ENCODE measurements at places on chromosomes 3 and 15.

DNA sequence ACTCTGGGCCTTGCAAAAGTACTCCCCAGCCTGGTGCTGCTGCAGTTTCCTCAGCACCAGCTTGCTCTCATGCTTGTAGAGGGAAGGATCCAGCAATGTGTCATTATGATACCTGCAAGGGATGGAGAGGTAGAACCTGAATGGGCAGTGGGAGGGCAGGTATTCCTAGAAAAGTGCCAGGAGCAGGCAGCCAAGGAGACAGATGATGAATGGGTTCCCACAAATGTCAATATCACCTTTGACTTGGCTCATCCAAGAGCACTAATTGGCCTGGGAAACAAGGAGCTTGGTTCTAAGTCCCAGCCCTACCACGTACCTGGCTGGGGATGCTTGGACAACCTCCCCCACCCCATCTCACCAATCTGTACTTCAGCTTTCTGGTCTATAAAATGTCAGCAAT, 9.4 kb downstream of the CILP start:
- DNase-seq, result no peak

DNA sequence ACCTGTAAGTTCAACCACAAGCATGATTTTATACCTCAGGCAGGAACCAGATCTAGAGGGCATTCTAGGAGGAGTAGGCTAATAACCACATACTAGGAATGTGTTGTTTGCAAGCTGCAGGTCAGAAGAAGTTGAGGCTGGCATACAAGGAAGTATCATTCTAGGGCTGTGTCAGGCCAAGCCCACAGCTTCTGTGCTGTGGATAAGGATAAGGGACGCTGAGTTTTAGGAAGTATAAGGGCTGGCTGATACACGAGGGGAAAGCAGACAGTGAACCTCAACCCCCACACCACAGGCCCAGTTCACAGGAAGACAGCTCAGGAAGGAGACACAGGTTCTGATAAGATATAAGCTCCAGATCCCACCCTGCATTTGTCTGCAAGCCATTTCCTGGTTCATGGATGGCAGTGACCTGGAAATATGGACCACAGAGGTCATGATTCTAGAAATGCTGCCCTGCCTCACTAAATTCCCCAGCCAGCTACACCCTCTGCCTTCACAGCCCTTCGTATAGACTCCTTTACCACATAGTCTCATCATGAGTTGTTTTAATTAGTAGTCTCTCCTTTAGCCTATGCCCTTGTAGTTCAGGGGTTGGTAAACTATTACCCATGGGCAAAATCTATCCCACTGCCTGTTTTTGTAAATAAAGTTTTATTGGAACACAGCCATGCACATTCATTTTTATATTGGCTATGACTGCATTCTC, 260.7 kb downstream of the OPA1 start:
- DNase-seq, result no peak

DNA sequence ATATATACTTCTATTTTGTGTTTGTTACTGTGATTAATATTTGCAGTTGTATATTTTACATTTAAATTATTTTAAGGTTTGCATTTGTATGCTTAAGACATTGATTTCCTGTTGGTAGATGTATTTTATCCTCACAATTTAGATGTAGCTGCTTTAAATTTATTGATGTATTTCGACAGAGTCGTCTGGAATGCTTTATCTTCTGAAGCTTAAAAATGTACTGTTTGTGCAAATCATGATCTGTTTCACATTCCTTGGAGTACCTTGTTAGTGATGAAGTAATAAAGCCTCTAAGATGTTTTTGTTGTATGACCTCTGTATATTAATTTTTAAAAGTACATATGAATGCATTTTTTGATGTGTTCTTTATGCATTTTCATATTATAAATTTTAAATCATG, 1.9 kb downstream of the CHD2 start:
- DNase-seq, result no peak

GRCh38 chr15:48632651-48633050, 12.9 kb downstream of the FBN1 start:
- DNase-seq, result no peak

DNA sequence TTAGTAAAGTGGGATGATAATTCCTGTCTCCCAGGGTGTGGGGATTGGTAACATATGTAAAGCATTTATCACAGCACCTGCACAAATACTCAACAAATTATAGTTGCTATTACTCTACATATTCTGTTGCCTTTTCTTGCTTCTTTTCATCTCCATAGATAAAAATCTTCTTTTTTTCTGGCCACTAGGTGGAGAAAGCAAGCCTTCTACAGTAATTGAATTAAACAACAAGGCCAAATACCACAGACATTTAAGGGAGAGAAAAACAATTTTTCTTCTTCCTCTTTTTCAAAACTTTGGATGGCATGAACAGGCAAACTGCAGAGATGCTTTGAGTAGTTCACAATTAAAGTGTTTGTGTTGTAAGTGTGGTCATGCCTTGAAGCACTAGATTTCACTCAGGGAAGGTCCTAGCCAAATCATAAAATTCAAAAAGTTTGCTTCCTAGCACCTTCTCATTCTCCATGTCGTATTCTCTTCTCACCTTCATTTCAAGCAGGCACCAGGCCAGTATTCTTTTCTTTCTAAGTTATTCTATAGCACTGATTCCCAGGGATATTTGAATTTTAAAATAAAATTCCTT, 493.4 kb upstream of the TGFBR2 start:
- no peak for DNase-seq

DNA sequence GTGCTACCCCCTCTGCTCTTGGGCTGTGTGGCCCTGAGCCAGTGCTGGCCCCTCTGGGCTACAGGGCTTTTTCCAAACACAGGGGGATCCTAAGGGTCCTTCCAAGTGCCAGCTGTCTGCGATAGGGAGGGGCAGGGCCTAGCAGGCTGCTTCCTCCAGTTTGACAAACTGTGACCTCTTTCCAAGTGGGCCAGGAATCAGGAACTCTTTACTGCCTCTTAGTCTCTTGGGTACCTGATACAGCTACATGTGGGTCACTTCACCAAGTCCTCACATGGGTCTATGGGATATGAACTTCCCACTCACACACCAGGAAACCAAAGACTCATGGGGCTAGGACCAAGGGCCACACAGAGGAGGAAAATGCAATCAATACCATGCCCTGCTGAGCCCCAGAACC, 25.4 kb downstream of the SEC61A1 start:
- DNase-seq, result no peak

DNA sequence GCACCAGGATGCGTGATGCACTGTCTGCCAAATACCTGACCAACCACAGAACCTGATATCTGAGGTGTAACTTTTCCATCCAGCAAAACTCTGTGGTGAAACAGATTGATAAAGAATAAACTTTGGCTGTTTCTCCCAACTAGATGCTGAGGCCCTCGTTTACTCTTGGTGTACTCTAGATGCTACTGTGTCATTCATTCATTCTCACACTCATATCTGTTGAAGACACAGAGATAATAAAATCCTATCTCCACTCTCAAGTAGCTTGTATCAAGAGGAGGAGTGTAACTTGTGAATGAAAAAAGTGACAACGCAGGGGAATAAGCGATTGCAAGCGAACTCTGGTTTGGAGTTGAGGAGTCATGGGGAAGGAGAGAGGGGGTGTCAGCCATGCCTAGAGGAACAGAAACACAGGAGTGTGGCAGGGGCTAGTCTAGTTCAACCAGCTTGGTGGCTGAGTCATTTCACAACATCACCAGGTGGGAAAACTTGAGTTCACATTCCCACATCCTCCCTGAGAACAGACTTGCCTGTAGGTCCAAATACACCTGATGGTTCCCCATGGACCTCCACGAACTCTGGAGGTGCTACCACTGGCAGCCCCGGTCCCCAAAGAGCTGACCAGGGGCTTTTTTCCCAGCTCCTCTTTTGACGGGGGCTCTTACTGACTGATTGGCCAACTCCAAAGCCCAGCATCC, 73.3 kb upstream of the SNRK start:
- no peak for DNase-seq

GRCh38 chr15:96586901-96587300, 256.4 kb downstream of the NR2F2 start:
- no peak for DNase-seq

GRCh38 chr3:129911261-129911861, 17.9 kb upstream of the TMCC1 start:
- DNase-seq, result no peak

DNA sequence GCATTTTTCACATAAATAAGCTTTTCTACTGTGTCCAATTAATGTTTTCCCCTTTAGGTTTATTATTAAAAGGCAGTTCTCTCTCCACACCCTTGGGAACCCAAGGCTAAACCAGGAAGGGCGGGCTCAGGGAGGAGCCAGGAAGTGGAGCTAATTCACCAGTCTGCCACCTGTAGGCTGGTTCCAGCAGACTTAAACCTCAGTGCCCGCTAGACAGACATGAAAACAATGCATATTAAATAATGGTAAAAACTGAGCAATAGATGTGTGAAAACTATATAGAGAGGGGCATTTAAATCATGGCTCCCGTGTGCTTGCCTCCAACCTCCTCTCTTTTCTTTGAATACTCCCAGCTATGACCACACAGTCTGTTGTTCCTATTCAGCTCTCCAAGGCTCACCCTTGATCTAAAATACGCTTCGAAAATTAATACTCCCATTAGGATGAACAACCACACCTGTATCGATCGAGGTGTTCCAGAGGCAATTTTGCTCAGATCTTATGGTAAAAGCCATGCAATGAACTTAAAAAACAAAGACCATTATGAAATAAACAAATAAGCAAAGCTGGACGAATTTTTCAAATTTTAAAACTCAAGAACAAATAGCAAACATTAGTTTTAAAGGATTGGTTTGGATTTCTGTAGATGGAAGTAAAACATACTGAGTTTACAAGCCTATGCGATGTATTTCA, 253.3 kb downstream of the TJP1 start:
- no peak for DNase-seq

DNA sequence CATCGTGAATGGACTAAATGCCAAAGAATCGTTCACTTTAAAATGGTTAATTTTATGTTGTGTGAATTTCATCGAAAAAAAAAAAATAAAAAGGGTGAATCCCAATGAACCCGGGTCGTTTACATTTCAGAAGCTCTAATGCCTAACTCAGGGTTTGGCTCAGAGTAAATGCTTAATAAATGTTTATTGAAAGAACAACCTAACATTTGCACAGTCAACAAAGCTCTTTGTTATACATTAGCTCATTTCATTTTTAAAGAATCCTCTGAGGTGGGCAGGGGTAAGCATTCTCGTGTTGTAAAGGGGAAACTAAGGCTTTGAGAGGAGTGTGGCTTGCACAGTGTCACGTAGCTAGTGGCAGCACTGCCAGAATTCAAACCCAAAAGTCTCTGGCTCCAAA, 109.5 kb downstream of the RPLP1 start:
- no peak for DNase-seq

GRCh38 chr3:195178124-195178910, 92.6 kb downstream of the XXYLT1 start:
- DNase-seq, result no peak

DNA sequence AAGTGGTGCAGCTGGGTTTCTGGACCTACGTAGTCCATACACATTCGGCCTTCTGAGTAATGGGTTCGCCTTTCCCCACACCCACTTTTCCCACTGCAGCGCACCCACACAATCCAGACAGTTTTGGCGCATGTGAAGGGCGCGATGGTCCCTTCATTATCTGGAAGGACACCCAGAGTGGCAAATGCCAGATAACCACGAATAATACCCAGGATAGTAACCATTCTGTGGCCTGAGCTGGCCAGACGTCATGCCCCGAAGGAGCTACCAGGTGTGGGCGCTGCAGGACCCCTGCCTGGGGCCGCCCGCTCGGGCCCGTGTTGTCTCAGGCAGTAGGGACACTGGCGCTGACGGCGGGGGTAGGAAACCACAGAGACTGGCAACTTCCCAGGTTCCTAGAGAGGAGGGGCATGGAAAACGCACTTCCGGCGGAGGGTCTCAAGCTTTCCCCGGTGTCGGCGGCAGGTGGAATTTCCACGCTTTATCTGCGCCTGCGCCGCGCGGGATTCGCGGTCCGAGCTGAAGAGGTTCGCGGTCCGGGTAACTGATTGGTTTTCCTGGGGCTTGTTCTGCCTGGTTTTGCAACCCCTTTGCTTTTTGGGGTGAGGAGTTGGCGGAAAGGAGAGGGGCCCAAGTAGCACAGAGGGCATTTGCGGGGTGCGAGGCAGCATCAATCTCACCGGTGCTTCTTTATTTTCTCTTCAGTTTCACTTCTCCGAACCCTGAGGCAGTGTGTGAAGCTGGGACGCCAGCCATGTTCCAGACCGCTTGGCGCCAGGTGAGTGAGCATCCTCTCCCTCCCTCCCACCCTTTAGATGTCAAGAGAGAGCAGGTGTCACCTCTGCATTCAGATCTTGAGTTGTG, at the start of gene ZNF620:
Gene ZNF620 (plus strand): TSS at position 441 of the 864 bp plus-strand sequence. CDS start 314 bp downstream, at position 755.
- peak; percentile 81 for DNase-seq

DNA sequence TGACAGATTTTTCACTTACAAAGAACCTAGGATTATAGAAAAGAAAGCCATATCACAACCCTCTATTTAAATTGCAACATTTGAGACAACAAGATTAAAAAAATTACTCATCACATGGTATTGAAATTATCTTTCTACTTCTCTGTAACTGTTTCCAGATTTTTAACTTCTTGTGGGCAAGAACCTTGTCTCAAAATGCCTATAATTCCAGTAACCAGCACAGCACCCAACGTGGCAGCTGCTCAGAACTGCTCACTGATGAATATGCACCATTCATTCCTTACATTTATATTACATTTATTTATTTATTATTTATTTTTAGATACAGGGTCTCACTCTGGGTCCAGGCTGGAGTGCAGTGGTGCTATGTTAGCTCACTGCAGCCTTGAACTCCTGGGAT, 216.1 kb downstream of the THRB start:
- no peak for DNase-seq

DNA sequence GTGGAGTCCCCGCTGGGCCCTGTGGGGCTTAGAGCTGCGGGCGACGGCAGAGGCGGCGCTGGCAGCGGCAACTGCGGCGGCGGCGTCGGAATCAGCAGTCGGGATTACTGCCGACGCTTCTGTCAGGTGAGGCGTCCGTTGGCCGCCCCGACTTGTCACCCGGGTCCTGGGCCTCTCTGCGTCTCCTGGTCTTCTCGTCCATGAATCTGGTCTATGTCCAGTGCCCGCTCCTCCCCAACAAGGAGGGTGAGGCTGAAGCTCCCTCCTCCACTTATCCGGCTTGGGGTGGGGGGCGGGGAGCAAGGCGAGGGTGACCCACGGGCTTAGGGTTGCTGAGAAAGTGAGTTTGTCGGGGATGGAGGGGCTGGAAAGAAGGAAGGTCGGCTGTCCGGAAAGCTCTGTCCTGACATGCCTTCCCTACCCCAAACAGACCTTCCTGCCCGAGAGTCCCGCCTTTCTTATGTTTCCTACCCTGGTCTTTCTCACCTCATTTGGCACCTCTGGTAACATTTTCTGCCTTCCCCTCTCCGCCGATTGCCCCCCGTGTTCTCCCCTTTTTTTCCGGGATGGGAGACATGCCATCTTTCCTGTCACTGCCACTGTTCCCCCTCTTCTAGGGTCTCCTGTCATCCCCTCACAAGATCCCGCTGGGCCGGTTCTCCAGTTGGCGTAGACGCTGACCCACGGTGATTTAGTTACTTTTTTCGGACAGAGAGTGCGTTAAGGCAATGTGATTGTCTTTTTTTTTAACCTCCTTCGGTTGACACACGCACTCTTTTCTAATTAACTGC, 520 bp downstream of the ZNF654 start:
- DNase-seq, result no peak

DNA sequence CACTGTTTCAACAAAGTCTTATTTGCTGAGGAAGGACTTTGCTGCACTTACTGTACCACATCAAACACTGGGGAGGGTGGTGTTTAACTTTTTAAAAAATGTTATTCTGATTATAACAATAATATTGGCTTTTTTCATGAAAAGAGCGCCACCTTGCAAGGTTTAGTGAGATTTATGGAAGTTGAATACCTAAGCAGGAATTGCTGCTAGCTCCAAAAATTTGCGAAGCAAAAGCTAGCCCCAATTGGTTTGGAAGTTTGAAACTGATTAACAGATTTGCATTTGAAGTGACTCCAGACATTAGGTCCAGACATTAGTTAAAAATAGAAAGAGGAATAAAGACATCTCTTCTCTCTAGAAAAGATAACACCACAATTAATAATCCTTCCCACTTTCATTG, 6.7 kb downstream of the ZIC1 start:
- DNase-seq, result no peak
